DND-41 (cell line): ENCODE measurements at places on chromosomes 2 and 18.

- DNase-seq = peak; percentile 62
Measured at GRCh38 chr2:161952783-161953191, 121.2 kb downstream of the DPP4 start.

GRCh38 chr2:8918412-8918811 is 81.0 kb upstream of the KIDINS220 start:
- no peak for DNase-seq

DNA sequence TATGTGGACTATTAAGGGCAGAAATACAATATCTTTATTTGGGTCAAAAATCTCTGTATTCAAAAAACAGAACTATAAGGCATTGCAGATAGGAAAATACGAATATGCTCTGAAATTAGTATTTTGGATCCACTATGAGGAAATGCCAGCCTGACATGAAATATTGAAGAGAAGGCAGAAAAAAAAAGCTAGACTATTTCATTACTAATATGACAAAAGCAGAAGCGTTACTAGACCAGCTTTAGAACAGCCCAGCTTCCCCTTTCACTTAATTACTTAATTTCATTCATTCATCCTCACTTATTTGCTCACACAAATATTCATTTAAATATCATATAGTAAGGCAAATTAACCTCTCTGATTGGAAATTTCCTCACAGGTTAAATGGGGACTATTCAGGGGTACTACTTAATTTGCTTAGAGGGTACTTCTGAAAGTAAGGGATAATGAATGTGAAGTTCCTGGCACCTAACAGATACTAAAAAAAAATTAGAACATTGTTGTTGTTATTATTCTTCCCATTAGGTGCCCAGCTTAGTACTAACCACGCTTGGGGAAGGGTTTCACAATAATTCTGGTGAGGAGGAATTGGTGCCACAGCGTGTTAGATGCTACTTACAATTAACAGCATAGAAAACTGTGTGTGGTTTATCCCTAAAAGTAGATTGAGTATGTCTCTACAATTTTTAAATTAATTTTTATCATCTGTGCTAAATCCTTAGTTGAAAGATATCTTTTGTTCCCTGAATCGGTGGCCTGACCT is 71.1 kb upstream of the CTLA4 start:
- DNase-seq = no peak

GRCh38 chr18:2644535-2644934 is 11.0 kb upstream of the SMCHD1 start:
- no peak for DNase-seq

DNA sequence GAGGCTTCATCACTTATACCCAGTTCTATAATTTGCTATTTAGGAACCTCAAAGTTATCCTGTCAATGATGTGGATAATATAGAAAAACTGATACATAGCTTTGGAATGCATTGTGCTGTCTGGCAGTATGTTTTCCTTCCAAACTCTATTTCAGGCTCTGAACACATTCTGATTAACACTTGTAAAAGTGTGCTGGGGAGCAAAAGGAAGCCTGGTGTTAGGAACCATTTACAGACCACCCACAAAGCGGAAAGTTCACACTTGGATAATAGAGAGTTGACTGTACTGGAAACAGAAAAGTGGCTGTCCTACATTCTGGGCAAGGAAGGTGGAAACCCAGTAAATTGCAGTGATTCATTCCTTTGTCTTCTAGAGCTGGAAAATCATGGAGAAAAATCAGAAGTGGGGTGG is 114.5 kb upstream of the ZFP36L2 start:
- DNase-seq = no peak

DNA sequence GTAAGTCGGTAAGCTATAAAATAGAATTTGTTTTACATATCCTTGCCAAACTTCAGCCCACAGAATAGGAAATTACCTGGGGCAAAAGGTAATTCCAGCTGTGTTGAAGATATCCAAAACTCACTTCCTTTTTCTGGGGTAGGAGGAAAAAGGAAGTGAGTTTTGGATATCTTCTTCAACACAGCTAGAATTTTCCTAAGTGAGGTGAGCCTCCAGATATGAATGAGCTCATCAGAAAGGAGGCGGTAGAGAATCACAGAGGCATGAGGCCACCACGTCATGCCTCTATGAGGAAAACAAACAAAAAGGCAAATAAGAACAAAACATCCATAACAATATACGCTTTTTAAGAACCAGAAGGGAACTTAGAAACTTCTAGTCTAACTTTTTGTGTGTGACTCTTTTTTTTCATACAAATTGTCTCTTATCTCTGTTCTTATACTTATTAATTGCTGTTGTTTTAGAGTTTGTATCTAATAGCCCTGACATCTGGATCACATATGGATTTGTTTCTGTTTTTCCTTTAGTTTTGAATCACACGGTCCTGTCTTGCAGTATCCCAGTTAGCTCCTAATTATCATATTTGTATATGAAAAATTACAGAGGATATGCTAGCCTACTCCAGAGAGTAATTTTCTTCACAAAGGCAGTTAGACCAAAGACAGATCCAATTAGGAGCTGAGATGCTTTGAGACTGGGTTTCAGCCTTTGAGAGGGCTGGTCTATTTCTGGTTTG is 104.5 kb downstream of the RBM43 start:
- no peak for DNase-seq

GRCh38 chr2:3956892-3957291 is 253.5 kb downstream of the DCDC2C start:
- DNase-seq = no peak

DNA sequence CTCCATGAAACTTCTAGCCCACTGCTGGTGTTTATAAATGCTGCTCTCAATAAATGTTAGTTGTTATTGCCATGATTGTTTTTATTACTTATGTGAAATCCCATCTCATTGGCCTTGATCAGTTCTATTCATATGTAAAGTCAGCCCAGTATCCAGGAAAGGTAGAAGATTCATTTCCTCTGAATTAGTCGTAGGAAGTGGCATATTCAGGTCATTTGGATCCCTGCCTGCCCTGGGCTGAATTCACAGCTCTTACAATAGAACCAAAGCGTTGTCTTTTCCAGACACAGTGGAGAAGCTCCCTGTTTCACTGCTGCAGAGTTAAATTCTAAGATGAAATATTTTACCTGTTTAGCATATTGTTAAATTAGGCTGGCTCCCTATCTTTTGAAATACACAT is 70.3 kb downstream of the MAIP1 start:
- no peak for DNase-seq

GRCh38 chr2:64542071-64543007 is 18.2 kb downstream of the AFTPH start:
- no peak for DNase-seq

- DNase-seq = no peak
Measured at GRCh38 chr2:60549928-60550177, 3.6 kb downstream of the BCL11A start.

- no peak for DNase-seq
Measured at GRCh38 chr2:112255875-112256274, 1.0 kb upstream of the ZC3H8 start.

GRCh38 chr2:182355815-182356214 is 71.0 kb downstream of the PDE1A start:
- DNase-seq = no peak

DNA sequence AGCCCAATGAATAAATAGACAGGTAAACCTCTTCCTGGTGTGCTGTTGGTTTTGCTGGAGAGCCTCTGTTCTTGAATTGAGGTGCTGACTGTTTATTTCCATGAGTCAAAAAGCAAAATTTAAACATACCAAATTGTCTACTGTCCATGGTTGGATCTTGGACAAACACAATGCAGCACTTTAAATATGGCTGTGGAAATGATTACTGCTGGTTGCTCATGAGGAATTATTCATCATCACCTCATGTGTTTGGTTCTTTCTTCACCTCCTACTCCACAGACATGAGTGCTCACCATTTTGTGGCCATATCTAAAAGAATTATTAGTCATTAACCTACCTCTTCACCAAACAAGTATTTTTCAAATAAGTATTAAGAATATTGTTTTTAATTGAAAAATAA is 85.3 kb upstream of the GALNT5 start:
- no peak for DNase-seq

DNA sequence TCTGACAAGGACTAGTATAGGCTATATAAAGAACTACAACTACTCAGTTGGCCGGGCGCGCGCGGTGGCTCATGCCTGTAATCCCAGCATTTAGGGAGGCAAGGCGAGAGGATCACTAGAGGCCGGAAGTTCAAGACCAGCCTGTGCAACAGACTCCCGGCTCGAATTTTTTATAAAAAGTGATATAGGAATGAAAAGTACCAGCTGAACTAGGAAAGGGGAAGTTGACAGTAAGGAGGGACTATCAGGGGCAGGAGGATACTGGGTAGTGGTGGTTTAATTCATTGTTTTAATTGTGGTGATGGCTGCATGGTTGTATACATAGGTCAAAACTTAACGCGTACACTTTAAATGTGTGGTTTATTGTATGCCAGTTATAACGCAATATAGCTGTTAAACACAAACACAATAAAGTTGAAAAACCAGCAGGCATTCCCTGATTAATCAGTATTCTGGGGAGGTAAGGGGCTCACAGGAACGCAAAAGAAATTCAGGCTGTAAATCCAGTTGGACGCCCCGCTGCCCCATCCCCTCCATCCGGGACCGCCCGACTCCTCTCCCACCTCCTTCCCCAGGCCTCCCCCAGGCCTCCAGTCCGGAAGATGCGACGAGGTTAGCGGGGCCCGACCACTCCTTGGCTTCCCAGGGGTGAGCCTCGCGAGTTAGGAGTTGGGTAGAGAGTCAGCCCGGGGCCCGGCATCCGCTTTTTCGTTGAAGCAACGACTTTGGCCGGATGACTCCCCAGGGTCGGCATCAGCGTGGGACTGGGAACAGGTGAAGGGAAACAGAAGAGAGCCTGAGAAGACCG is 746 bp upstream of the POLR1B start:
- peak; percentile 83 for DNase-seq

GRCh38 chr18:79529991-79530390 is 134.3 kb downstream of the NFATC1 start:
- DNase-seq = no peak

DNA sequence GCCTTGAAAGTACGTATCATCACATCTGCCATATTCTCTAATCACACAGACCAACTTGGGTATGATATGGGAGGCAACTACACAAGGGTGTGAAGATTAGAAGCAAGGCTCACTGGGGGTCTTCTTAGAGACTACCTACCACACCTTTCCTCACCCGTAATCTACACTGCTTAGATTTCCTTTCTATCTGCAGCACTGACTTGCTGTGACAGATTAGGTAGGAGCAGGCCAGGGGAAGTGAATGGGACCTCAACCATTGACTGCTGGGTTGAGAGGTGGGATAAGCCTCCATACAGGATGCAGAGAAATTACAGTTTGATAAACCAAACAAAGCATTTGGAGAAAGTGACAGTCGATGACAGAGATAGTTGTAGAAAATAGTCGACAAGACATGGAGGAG is 119.0 kb upstream of the SERPINE2 start:
- no peak for DNase-seq

GRCh38 chr2:145186303-145186702 is 666.4 kb upstream of the ZEB2 start:
- no peak for DNase-seq

- DNase-seq = no peak
Measured at GRCh38 chr18:66560094-66560493, 43.8 kb downstream of the CDH19 start.

GRCh38 chr18:48529796-48530195 is 9.0 kb upstream of the CTIF start:
- no peak for DNase-seq

DNA sequence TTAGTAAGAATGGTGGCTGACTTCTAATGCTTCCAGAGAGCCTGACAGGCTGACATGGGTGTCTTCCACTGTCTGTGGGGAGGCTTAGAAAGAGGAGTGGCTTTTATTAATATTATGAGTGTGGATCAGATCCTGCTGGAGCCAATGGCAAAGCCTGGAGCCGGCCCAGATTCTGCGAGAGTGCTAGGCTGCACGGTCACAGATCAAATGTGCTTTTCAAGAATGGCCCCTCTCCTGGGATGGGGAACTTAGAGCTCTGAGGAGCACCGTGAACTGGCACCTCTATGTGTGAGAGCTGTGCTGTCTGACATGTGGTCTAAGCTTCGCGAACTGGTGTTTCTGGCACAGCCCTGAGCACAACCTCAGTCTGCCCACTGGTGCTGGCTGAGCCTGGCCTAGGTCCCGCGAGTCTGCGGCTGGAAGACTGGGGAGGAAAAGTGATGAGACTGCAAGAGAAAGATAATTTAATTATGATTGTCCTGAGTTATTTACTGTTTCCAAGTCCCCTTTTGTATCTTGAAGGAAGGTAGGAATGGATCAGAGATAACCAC is 70.4 kb downstream of the ASAP2 start:
- DNase-seq = no peak

GRCh38 chr18:45014047-45014501 is 333.4 kb downstream of the SETBP1 start:
- no peak for DNase-seq

DNA sequence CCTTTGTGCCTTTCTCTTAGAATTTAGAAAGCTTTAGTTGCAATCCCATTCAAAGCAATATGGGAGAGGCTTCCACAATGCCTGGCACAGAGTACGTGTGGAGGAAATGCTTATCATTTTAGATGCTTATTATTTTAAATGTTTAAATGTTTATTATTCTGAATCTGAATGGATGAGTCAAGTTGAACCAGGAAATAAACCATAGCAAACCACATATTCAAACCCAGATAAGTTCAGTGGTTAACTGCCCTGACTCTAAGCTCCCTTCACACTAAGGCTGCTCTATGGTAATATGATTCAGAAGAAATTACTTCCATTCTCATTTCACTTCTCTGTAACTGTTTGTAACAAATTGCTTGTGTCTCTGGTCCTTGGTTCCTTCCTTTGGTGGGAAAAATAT is 5.2 kb upstream of the PPP4R1 start:
- DNase-seq = no peak

DNA sequence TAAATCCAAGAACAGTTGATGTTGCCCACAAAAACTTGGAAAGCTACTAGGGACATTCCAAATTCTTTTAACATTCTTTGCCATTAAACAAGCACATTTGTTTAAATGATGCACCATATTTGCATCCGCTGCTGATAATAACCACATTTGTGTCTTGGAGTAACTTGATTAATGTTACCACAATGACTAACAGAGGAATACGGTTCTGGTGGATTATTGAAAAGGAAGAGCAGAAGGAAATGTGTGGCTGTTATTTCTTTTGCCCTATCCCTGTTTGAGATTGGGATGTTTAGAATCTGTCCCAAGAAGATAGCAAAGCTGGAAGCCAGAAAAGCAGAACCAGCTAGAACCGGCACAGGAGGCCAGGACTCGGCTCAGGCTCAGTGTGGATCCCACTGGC is 39.2 kb upstream of the RASGRP3 start:
- DNase-seq = no peak

- DNase-seq = no peak
Measured at GRCh38 chr2:186187854-186188253, 298.2 kb upstream of the ZC3H15 start.

- DNase-seq = no peak
Measured at GRCh38 chr2:220779511-220779910, 792.6 kb downstream of the EPHA4 start.
